ENCODE measurements at places on chromosomes 7 and 10. TPM values are rescaled to one million over a fixed set of nuclear protein-coding genes. Genes with fewer than 3 reads are reported as not detected.

DNA sequence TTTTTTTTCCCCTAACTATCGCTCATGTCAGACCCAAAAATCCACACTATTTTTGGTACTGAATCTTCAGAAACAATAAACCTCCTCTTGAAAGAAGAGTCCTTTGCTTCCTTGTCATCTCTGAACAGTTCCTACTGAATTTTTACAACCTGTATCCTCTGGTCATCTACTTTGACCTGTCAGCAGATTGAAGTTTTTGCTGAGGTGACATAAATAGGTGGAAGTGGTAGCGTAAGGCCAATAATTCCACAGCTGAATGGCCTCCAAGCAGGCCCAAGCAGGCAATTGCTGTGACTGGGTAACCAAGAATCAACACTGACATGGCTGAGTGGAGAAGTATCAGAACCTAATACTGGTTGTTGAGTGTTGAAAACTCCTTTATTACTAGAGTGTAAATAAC lies 117.4 kb upstream of the MAGI2 start:
- H3K36me3 ChIP-seq, result no peaks in the 10 kb centered on the region
- no peaks in the 10 kb centered on the region for H3K27me3 ChIP-seq
- H3K4me1 ChIP-seq, result no peaks in the 10 kb centered on the region
- H3K4me3 ChIP-seq, result no peak overlapping the region
- H3K27ac ChIP-seq, result no peak overlapping the region
- no peak for DNase-seq

GRCh38 chr10:6977398-6978186 lies 397.5 kb upstream of the PRKCQ start:
- no peaks in the 10 kb centered on the region for H3K4me1 ChIP-seq
- DNase-seq, result no peak
- no peak overlapping the region for H3K4me3 ChIP-seq

The TFEC gene
- total RNA-seq, result 0.56 TPM

DNA sequence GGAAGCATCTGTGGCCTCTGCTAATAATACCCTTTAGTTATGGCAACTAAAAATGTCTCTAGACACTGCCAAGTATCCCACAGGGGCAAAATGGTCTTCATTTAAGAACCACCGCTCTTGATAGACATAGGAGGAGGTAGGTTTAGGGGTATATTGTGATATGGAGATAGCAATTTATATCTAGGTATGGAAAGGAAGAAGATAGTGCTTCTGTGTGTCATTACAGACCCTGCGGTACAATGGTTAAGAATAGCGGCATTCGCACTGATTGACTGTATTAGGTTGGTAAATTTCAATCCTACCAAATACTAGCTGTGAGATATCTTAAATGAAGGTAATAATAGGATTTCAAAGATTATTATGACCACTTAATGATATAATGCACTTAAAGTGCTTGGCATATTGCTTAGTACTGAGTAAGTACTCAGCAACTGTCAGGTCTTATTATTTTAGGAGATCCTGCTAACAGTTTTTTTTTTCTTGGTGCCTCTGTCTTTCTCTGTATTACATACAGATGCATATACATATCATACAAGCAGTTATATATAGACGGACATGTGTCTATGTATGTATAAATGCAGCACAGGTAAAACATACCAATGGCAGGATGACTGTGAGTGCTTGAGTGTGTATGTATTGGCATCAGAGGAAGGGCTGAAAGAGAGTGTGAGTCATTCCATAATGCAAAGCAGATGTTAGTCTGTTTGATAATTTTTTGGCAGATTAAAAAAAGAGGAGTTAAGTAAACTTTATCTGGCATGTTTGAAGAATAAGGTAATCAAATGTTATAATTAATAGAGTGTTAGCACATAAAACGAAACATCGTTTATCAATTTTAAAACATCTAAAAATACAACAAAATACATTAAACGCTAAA lies 50.0 kb upstream of the ITGB8 start:
- DNase-seq, result no peak
- H3K27ac ChIP-seq, result no peak overlapping the region
- H3K4me1 ChIP-seq, result no peaks in the 10 kb centered on the region
- H3K36me3 ChIP-seq, result no peaks in the 10 kb centered on the region
- H3K27me3 ChIP-seq, result no peaks in the 10 kb centered on the region

Measured in endothelial cell (in vitro differentiated cells).